Kidney glomerular epithelial cell (primary cell): ENCODE measurements at places on chromosomes 13 and 19.

- no peak for DNase-seq
Measured at GRCh38 chr13:99469041-99469440, 32.2 kb upstream of the TM9SF2 start.

- peak; percentile 70 for DNase-seq
Measured at GRCh38 chr13:97855570-97856303, 97.7 kb upstream of the IPO5 start.

GRCh38 chr13:85661675-85662074 lies 137.5 kb downstream of the SLITRK6 start:
- DNase-seq, result no peak

DNA sequence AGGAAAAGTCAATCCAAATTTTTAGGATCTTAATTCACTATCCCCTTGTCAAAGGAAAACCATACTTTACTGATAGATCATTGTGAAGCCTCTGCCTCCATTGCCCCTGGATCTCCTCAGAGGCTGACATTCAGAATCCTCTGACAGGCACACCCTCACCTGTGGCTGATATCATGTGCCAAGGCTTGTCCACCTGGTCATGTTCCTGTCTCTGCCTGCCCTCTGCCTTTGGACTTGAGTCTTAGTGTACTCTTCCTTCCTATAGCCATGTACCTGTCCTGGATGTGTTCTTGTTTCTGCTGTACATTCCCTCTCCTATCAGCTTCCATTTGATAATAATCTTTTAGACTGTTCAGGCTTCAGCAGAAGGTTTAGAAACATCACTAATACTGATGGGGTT lies 179.4 kb downstream of the TNFSF13B start:
- no peak for DNase-seq

DNA sequence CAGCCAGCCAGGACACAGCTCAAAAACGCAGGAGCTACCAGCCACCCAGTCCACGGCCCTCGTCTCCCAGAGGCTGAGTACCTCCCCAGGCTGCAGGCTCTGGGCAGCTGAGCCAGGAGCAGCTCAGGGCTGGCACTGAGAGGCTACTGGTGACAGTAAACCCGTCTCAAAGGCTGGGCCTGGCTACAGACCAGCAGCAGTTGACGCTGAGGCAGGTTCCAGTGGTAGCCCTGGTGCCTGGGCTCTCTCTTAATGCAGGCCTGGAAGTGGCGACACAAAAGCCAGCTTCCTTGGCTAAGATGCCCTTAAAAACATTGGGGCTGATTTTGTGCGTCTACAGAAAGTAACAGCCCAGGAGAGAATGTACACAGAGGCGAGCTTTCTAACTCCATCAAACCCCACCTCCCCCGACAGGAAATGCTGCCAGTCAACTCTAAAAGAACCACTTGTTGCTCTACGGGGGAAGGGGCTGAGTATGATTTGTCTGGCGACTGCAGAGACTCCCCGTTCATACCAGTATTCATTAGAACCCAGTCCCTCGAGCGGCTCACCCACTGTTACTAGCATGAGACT lies 126.3 kb downstream of the STK24 start:
- DNase-seq, result peak; percentile 30

GRCh38 chr19:3672993-3673392 lies 27.3 kb downstream of the PIP5K1C start:
- no peak for DNase-seq

GRCh38 chr19:41689993-41690800 lies 2.1 kb upstream of the CEACAM7 start:
- DNase-seq, result no peak

- no peak for DNase-seq
Measured at GRCh38 chr13:51025245-51025905, 85.7 kb downstream of the C13orf42 start.

- no peak for DNase-seq
Measured at GRCh38 chr19:54817670-54818536, 1.6 kb downstream of the KIR3DL1 start.

DNA sequence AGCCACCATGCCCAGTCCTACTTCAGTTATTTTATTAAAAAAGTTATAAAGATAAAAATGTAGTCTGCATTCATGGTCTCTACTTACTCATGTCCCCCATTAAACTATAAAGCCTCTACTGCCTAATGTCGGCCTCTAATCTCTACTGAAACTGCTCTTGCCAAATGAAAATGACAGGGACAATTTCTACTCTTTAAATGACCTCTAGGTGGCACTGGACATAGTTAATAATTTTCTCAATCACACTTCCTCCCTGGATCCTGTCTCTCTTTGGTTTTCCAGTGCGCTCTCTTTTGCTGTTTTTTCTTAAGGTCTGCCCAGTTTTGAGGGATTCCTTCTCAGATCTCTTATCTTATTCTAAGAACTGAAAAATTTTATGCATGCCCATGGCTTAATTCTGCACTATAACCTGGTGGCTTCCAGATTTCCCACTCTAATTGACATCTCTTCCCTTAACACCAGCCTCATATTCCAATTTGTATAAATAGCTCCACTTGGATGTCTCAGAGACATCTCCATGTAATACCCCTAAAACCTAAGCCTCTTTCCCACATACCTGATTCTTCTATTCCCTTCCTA lies 54.3 kb downstream of the MTMR6 start:
- DNase-seq, result peak; percentile 55

- DNase-seq, result no peak
Measured at GRCh38 chr13:48873587-48873986, 102.1 kb upstream of the FNDC3A start.

DNA sequence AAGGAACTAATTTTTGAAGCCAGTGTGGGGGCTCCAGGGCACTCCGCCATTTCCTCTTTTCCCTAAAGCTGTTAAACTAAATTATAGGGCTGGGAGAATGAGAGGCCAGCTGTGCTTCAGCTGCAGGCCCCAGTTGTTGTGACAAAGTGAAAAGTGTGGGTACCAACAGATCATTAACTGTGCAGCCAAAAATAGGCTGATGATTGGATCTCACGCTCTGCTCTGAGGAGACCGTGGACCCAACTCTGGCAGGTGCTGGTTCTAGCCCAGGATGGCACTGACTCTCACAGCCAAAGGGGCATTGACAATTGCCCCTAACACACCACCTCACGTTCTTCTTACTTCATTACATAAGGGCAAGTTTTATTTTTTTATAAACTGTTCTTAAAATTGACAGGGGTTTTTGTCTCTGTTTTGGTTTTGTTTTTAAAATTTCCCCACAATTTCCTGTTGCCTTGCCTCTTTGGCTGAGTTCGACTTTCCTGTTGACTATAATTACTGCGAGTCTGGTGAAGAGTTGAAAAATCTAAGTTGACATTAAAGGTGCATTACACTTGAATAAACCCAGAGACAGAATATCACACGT lies 391.0 kb downstream of the FGF9 start:
- DNase-seq, result no peak

GRCh38 chr19:5804516-5805461 lies at the start of gene NRTN:
TSS of gene NRTN (plus strand) at chr19:5805067. CDS start at chr19:5824166, 19,099 bp downstream.
- DNase-seq, result no peak

DNA sequence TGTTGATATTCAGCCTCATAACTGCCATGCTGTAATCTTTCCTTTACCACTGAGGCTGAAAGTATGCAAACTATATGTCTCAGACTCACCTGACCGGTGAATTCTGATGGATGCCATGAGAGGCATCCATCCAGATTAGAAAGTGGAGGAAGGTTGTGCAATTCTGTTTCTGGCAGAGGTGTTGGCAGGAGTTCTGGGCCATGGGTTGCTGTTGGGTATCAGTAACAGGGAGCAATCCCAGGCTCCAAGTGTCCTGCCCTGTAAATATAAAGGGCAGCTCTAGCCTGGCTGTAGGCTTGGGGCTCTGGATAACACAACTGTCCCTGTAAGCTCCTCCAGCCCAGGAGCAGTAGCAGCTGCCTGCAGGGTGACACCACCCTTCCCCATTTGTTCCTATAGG lies 77.4 kb upstream of the ABCC4 start:
- no peak for DNase-seq

DNA sequence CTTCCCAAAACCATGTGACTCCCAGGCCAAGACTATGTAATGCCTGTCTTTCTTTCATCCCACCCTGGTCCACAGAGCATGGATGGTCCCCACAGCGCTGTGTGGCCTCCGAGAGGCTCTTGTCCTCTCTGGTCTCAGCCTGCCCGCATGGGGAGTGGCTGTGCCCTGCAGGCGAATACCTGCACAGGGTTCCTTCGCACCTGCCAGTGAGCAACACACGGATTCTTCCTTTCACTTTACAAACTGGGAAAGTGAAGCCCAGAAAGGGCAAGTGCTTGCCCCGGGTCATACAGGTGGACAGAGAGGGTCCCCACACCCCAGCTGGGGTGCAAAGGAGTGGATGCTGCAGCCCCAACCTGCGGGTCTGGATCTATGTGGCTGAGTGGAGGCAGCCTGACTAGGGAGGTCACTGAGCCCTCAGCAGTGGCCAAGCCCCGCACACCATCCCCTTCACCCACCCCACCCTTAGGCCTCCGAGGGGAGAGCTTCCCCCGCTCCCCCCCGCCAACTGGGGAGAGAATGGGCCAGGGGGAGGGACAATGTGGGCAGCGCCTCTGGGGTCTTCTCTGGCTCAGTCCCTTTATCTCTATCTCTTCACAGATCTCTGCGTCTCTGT lies 747 bp upstream of the MARK4 start:
- DNase-seq, result no peak

- no peak for DNase-seq
Measured at GRCh38 chr19:15759962-15760565, 22.3 kb downstream of the OR10H3 start.

DNA sequence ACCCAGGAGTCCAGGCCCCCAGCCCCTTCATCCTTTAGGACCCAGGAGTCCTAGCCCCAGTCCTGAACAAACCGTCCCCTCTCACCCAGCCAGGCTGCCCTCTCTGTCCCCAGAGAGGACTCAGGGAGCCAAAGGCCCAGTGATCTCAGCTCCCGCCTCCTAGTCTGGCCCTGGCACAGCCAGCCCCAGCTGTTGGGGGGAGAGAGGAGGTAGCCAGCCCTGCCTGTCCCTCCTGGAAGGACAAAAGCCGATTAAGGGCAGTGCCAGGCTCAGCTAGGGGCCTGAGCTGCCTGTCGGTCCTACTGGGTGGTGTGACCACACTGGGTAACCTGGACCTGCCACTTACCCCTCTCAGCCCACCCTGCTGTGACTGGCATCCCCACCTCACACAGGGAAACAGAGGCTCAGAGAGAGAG lies 14.5 kb downstream of the LIPE start:
- no peak for DNase-seq
